ENCODE measurements at places on chromosomes 4 and X.

DNA sequence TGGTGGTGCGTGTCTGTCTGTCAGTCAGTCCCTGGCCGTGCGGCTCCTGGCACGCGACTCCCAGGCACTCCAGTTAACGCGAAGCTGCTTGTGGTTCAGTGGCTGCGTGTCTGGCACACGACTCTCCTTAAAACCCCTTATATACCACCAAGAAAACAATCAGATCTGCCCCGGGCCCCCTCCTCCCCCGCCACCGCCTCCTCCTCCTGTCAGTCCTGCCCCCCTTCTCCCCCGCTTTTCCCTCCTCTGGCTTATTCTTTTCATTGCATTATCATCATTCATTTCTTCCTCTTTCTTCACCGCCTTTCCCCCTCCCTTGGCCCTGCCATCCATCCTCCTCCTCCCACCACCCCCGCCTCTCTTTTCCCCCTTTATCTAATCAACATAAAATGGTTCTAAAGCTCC is at the start of gene NEUROG2:
TSS of gene NEUROG2 (minus strand) at position 115 of the 405 bp plus-strand sequence. CDS start 705 bp downstream, outside the sequence.
- no peak for DNase-seq

- DNase-seq = no peak
Measured at GRCh38 chrX:30468471-30468870, 109.1 kb downstream of the TASL start.

DNA sequence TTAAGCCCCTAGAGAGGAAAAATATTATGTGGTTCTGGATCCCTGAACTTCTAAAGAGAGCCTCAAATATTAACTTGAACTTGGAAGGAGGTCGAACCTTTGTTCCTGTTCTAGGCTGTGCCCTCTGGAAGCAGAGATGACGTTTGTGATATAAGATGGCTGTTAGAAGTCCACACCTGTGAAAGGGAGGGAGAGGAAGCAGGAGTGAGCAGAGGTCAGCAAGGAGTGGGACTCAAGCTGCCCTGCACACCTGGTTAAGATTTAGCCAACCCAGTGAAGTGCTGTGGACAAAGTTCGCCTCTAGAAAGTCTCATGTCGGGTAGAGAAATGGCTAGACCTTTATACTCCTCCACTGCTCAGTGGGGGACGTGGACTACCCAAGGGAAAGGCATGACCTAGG is 566.2 kb downstream of the MID1IP1 start:
- no peak for DNase-seq

GRCh38 chr4:185341841-185342240 is 53.9 kb downstream of the LRP2BP start:
- no peak for DNase-seq

DNA sequence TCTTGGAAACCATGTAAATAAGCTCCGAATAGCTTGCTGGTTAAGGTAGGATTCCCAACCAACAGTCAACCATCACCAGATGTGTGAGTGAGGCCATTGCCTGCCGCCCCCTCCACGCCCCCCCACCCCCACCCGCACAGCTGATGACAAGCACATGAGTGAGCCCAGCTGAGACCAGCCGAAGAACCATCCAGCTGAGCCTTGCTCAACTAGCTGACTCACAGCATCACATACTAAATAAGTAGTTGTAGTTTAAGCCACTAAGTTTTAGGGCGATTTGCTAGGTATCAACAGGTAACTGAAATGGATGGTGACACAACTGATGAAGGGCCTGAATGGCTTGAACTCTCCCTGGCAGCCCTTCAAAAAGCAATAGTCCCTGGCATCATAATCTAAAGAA is 1.6 kb upstream of the CCDC149 start:
- no peak for DNase-seq

All from left ventricle myocardium inferior (tissue), 1 donor.